ENCODE measurements at places on chromosomes 3 and 15.
A peak's percentile ranks its signal among the peaks of the same experiment; 100 is the strongest.

GRCh38 chr15:40310001-40310959 is 2.5 kb upstream of the PLCB2 start:
- DNase-seq: no peak

DNA sequence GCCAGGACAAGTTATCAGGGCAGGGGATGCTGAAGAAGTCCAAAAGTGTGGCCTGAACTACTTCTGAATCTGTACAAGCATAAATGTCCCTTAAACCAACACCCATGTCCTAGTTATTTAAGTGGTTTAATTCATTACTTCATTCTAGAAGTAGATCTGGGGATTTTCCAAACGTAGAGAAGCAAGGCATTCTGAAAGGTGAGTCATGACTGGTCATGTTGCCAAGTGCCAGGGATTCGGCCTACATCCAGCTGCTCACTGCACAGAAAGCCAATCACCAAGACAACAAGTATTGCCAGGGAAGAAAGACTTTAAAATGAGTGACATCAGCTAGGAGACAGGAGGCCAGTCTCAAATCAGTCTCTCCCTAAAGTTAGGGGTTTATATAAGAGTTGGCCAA is 396.6 kb downstream of the GABRB3 start:
- DNase-seq: no peak

- no peak for DNase-seq
Measured at GRCh38 chr3:183252973-183253527, at the start of gene B3GNT5. TSS of gene B3GNT5 (plus strand) at chr3:183253253. CDS start at chr3:183269799, 16,546 bp downstream.

DNA sequence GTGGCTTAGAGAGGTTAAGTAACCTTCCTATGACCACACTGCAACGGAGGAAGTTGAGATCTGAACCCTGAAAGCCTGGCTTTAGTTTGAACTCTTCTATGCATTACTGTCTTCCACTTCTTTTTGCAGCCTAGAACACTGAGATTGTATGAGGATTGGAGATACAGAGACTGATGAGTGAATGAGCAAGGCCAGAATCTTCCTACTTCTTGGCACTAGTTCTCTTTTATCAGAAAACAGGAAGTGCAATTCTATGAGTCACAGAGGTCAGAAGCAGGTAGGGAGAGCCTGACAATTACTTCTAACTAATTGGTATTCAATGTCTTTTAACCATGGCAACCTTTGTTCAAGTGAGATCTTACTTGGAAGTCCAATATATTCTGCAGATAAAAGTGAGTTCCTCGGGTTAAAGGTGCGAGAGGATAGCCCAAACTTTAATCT is 219.0 kb downstream of the SHQ1 start:
- DNase-seq: no peak

DNA sequence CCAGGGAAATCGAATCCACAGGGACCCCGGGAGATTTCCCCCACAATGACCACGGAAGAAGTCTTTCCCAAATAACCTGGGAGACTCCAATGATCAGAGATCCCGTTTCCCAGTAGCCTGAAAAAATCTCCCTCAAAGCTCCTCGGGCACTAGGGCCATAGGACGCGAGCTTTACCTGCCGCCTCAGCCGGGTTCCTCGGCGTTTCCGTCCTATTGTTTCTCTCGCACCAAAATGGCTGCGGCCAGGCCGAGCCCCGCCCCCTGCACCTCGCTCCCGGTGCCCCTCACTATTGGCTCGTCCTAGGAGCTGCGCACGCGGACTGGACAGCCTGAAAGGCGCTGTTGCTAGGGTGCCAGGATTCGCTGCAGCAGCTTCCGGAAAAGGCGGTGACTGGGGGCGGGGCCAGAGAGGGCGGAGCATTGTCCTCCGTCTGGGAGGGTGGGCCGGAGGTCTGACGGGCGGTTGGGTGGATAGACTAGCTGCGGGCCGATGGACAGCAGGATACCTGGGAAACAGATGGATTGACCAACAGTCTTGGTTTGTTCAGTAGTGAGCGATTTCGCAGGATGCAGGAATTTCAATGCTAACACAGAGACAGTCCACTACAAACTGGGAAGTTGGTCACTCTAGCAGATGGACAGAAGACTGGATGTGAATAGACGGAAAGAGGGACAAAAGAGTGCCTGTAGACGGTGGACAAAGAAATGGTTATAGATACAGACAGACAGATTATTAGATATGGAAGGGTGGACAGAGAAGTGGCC is at the start of gene IP6K2:
Gene IP6K2, minus strand, starts transcription at position 240 of the 765 bp plus-strand sequence. CDS start 21,930 bp downstream, outside the sequence.
- peak; percentile 99 for DNase-seq

DNA sequence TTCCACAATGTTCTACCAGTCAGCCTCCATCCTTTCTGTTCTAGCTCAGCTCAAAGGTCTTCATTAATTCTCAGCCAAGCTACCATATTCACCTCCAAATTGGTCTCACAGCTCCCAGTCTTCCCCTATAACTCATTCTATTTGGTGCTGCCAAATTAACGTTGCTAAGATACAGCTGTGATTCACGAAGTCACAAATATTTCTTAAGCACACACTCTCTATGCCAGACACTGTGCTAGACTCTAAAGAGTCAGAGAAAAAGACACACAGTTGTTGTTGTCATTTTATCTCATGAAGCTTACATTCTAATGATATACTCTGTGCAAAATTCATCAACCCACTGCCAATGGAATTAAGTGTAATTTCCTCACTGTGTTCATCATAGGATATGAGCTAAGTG is 102.8 kb downstream of the FRMD5 start:
- no peak for DNase-seq

- DNase-seq: no peak
Measured at GRCh38 chr15:98753726-98754656, 105.7 kb downstream of the IGF1R start.

DNA sequence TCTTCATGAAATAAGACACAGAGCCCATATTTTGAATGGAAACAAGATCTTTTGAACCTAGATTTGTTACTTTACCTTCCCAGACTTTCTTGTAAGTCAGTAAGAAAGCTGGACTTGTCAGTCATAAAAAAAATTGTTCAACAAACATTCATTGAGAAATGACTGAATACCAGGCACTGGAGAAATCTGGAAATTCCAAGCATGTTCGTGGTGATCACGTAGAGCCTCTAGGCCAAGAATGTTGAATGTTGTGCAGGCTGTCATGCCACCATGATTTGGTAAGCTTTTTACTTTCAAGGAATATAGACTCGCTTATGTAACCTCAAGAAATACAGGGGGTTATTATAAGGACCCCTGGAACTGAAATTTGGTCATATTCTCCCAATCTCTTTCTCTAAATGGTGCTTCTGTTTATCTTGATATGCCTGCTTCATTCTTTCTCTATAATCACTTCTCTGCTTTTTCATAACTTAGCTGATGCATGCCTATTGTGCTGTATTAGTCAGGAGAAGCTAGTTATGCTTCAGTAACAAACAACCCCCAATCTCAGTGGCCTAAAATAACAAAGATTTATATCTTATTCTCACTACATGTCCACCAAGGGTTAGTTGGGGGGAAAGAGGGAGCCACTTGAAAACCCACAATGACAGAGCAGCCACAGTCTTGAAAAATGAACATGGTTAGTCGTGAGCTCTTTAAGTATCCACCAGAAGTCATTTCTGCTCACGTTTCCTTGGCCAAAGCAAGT is 3.4 kb upstream of the TPM1 start:
- no peak for DNase-seq

DNA sequence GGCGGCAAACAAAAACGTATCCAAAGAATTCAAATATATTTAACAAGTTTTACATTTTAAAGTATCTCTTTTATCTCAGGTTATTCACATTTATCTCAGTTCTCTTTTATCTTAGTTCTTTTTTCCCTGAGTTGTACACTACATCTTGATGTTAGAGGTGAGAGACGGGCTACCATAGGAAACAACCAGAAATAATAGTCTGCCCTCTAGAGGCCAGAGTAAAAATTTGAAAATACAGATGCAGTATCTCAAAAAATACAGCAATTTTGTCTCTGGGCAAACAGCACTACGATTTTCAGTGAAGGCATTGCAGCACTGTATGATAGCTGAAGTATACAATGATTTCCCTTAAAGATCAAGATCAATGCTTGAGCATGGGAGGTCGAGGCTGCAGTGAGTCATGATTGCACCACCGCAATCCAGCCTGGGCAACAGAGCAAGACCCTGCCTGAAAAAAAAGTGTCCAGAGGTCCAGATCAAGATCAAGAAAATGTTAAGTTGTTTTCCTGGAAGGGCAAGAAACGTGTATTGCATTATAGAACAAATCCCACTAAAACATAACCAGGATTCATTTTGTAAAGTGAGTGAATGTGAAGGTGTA is 82.6 kb upstream of the ATP11B start:
- DNase-seq: no peak

- DNase-seq: no peak
Measured at GRCh38 chr3:108645364-108645763, 55.8 kb downstream of the DZIP3 start.

DNA sequence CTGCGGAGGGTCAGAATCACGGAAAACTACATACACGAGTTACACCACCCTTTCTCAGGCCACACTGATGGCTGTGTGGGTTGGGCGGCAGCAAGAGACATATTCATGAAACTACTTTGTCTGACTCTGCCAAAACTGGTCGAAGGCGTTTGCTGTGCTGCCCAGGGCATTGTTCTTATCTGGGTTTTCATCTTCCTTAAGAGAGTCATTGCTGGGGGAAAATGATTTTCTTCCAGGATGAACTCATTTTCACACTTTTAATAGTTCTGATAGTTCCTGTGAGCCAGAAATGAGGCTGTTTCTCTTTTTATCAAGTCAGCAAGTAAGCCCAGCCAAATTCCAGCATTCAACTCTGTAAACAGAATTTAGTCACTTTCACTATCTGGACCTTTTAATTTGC is 47.6 kb downstream of the TRIM71 start:
- no peak for DNase-seq

GRCh38 chr15:63322541-63322940 is 45.1 kb downstream of the APH1B start:
- DNase-seq: peak; percentile 31

DNA sequence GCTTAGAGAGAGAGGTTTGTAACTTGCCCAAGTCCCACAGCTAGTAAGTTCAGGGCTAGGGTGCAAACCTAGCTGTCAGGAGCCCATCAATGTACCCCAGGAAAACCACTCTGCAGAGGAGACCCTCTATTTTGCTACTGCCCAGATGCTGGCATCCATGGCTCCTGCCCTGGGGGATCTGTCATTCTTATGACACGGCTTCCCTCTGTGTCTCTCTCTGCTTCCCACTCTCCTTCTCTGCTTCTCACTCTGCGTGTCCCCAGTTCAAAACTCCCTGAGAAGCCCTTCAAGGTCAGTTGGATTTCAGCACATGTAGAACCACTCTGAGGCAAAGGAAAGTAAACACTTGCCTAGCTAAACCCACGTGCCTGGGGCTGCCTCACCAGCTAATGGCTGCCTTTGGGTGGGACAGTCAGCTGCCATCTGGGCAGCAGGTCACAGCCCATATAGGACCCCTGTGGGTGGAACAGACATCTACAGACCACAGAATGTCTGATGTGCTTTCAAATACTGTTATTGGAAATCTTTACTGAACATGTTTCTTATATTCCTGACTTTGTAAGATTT is 29.4 kb upstream of the SLCO2A1 start:
- no peak for DNase-seq

- no peak for DNase-seq
Measured at GRCh38 chr3:161247049-161247448, 25.9 kb downstream of the NMD3 start.

All from nucleus accumbens (tissue), 56 donors.